IMR-90 (cell line): ENCODE measurements at places on chromosomes 11 and 22. TPM values are rescaled to one million over a fixed set of nuclear protein-coding genes. Genes with fewer than 3 reads are reported as not detected.

DNA sequence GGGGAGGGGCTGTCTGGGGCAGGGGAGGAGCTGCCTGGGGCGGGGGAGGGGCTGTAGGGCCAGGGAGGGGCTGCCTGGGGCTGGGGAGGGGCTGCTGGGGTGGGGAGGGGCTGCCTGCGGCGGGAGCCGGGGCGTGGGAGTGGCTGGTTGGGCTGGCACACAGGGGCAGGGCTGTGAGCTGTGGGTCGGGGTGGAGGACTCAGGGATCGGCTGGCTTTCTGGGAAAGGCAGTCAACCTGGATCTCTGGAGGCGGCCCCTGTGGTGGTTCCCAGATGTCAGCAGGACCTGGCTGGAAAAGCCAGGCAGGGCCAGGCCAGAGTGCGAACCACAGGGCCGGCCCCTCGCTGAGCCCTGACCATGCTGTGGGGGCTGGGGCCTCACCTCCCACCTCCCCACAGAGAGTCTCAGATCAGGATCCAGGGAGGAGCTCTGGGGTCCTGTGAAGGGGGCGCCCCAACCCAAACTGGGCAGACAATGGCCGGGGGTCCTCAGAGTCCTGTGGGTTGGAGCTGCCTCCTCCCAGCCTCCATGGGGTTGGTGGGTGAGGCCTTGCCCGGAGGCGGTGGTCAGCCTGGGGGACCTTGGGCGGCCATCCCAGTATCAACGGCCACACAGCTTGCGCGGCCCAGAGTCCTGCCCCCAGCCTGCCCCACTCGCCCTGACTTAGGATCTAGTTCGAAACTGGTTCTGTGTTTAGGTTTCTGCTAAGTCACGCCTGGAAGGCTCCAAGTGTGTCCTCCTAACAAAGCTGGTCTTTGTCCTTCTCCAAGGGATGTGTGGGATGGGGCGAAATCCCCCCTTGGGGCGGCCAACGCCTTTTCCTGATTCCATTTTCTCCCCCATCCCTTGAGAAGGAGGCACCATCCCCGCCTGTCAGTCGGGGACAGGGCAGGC, 1.9 kb downstream of the MUC5B start:
- no peak overlapping the region for H3K27ac ChIP-seq
- no peaks in the 10 kb centered on the region for H3K36me3 ChIP-seq
- H3K4me3 ChIP-seq = no peak overlapping the region
- H3K27me3 ChIP-seq = peaks cover 11% of the 10 kb centered on the region; the same call in 1 of the 2 replicates
- no peaks in the 10 kb centered on the region for H3K4me1 ChIP-seq

GRCh38 chr11:66691311-66691980, 13.8 kb upstream of the RBM4B start:
- DNase-seq = no peak
- H3K27ac ChIP-seq = no peak overlapping the region
- no peaks in the 10 kb centered on the region; the same call in 1 of the 2 replicates for H3K27me3 ChIP-seq
- H3K4me3 ChIP-seq = no peak overlapping the region
- no peaks in the 10 kb centered on the region for H3K4me1 ChIP-seq

DNA sequence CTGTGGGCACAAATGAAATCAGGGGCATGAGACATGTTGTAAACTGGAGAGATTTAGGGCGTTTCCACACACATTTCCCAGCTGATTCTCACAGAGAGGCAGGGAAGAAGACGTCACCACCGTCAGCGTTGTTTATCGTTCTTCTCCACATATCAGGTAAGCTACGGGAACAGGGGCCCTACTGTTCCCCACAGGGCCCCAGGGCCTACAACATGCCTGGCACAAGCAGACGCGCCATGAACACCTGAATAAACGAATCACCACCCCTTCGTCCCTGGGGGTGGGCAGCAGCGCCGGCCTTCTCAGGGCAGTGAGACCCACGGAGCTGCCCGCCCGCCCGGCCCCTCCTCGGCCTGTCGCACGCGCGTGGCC, 342 bp downstream of the EFCAB6 start:
- H3K27me3 ChIP-seq = no peaks in the 10 kb centered on the region
- DNase-seq = peak; percentile 61
- no peaks in the 10 kb centered on the region for H3K36me3 ChIP-seq
- H3K4me1 ChIP-seq = peaks cover 6% of the 10 kb centered on the region

DNA sequence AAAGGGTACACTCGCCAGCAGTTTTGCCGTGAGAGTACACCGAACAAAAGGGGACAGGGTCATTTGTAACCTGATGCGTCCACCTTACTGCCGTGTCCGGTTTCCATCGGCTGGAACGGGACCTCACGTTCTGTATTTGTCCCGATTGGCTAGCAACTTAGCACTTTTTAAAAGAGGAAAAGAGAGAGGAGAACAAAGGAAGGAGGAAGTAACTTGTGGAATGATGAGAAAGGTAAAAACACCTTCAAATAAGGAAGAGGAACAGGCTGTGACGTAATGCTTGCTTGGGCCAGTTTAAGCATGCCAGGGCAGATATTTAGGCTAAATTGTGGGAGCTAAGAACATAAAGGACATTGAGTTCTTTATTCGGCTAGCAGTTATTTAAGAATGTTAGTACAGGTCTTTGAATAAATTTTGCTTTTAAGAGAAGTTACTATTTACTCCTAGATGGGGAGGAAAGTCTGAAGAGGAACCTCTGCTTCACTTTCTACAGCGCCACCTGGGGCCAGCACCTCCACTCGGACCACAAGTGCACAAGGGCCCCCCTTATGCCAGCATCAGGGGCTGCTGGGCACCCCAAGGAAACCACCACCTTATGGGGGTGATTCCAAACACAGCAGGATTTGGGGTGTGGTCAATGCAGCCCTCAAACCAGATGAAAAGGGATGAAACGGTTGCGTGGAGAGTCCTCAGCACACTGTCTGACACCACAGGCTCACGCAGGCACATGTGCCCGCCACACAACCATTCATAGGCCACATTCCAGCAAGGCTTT, 5.8 kb downstream of the ARSA start:
- peaks cover 8% of the 10 kb centered on the region; the same call in 1 of the 2 replicates for H3K4me1 ChIP-seq
- DNase-seq = no peak
- no peak overlapping the region for H3K27ac ChIP-seq
- H3K27me3 ChIP-seq = peaks cover 2% of the 10 kb centered on the region; the same call in 1 of the 2 replicates
- peaks cover 2% of the 10 kb centered on the region; the same call in 1 of the 2 replicates for H3K36me3 ChIP-seq

DNA sequence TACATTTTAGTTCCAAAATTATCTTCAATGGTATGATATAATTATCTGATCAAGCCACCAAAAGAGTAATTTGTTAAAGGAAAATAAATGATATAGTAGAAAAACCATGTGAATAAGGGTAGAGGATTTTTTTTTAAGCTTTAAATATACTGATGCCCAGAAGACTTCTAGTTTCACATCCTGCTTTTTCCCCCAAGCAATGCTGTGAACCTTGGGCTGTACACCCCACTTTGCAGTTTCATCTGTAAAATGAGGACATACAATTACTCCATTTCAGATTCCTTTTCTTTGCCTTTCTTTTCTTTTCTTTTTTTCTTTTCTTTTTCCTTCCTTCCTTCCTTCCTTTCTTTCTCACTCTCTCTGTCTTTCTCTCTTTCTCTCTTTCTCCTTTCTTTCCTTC, 1125.4 kb downstream of the DLG2 start:
- H3K36me3 ChIP-seq = no peaks in the 10 kb centered on the region
- no peak for DNase-seq
- no peaks in the 10 kb centered on the region for H3K4me1 ChIP-seq
- no peaks in the 10 kb centered on the region for H3K27me3 ChIP-seq
- H3K27ac ChIP-seq = no peak overlapping the region

DNA sequence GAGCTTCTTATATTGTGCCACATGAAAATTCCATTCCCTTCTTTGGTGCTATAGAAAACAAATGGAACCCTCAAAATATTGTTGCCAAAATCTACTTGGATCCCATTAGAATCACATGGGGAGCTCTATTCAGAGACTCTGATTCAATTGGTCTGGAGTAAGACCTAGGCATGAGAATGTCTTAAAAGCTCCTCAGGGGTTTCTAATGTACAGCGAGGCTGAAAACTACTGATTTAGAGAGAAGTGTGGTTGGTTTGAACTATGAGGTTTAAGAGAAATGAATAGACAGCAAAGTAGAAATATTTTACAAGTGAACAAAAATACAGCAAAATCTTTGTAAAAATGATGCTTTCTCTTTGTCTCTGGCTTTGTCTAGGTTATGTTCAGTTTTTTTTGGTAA, 514.7 kb downstream of the CNTN5 start:
- no peaks in the 10 kb centered on the region; the same call in 1 of the 2 replicates for H3K4me1 ChIP-seq
- no peak for DNase-seq
- no peaks in the 10 kb centered on the region for H3K27me3 ChIP-seq
- no peaks in the 10 kb centered on the region for H3K36me3 ChIP-seq
- H3K4me3 ChIP-seq = no peak overlapping the region
- H3K27ac ChIP-seq = no peak overlapping the region

DNA sequence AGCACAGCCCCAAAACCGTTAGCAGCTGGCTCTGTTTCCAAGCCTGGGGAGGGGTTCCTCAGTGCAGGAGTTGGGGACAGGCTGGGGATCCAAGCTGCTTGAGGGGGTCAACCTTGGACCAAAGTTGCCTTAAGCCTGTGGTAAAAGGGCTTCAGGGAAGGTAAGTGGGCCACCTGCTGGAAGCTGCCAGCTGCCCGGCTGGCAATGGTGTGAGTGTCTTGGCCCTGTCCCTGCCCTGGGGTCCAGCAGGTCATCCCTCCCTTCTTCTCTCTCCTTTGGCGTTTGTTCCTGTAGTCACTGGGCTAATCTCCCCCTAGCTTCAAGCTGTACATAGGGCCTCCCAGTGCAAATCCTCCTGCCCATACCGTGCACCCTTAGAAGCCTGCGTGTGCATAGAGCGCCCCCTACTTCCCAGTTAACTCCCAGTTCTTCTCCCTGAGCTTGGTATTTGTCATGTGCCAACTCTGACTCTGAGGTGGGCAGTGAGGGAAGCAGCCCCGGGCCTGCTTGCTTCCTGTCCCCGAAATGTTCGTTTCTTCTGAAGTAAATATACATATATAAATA, 4.4 kb downstream of the TMEM258 start:
- peak; percentile 61 for DNase-seq
- peaks cover 3% of the 10 kb centered on the region; the same call in 1 of the 2 replicates for H3K4me1 ChIP-seq
- no peak overlapping the region for H3K4me3 ChIP-seq
- no peak overlapping the region for H3K27ac ChIP-seq
- no peaks in the 10 kb centered on the region for H3K27me3 ChIP-seq
- peaks cover 62% of the 10 kb centered on the region for H3K36me3 ChIP-seq

GRCh38 chr11:10155793-10156490, 138.1 kb downstream of the SBF2 start:
- H3K36me3 ChIP-seq = peaks cover 1% of the 10 kb centered on the region; the same call in 1 of the 2 replicates
- DNase-seq = no peak
- H3K4me3 ChIP-seq = no peak overlapping the region
- no peaks in the 10 kb centered on the region for H3K4me1 ChIP-seq

Gene PAMR1
- total RNA-seq = 65.5 and 80.7 TPM in 2 replicates

Gene HTR3B
- not detected in 2 replicates for total RNA-seq

Gene SYT9
- total RNA-seq = not detected in 2 replicates

Gene OR10A3
- total RNA-seq = under 0.01 TPM in 1 of 2 replicates, not detected in the other

Gene CD248
- 19.5 and 25.6 TPM in 2 replicates for total RNA-seq

Gene DLG2
- 0.36 and 0.56 TPM in 2 replicates for total RNA-seq

Gene OR5T3
- not detected in 2 replicates for total RNA-seq

Gene FAM180B
- total RNA-seq = not detected in 2 replicates
